ENCODE measurements at places on chromosomes 2 and 18. TPM values are rescaled to one million over a fixed set of nuclear protein-coding genes. Genes with fewer than 3 reads are reported as not detected.
A peak's percentile ranks its signal among the peaks of the same experiment; 100 is the strongest.

The SERPINB13 gene
- total RNA-seq: not detected

The ATG4B gene
- total RNA-seq: 84.1 TPM

- DNase-seq: no peak
- H3K27ac ChIP-seq: peak within 1 kb of the TSS; percentile 49
- peaks cover 10% of the 10 kb centered on the region for H3K36me3 ChIP-seq
- peak within 1 kb of the TSS; percentile 53 for H3K4me3 ChIP-seq
Observed at GRCh38 chr18:28176948-28177827, at the start of gene CDH2. CDH2 (minus strand) TSS chr18:28177130; CDS start chr18:28177022, 108 bp downstream.

GRCh38 chr2:138581909-138582308 is 80.3 kb downstream of the SPOPL start:
- H3K27ac ChIP-seq: no peak overlapping the region
- peaks cover 23% of the 10 kb centered on the region for H3K36me3 ChIP-seq
- no peaks in the 10 kb centered on the region for H3K4me1 ChIP-seq
- DNase-seq: no peak

Measured in activated CD4-positive, alpha-beta memory T cell treated with anti-CD3 and anti-CD28 coated beads, Interleukin-2, amount 10 ng/mL, durations not matched to agents 7 days and 5 days (primary cell).